ENCODE measurements at places on chromosomes 3 and 15.

- no peak for DNase-seq
These were observed 7.3 kb downstream of the TADA3 start for GRCh38 chr3:9784965-9785364.

DNA sequence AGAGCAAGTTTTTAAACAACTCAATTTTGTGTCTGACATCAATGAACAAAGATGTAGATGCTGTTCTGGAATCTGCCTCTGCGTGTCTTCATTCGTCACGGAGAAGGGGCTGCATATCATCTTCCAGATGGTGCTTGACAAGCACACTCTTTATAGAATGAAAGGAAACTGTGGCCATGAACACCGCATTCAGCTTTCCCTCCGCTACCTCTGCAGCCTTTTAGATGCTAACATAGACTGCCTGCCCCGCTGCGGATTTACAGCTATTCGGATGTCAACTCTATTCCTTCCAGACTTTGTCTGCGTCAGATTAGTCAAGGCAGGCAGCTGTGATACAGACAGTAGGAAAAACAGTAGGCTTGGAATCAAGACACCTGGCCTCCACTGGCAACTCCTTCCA is 232.9 kb downstream of the TJP1 start:
- no peak for DNase-seq

DNA sequence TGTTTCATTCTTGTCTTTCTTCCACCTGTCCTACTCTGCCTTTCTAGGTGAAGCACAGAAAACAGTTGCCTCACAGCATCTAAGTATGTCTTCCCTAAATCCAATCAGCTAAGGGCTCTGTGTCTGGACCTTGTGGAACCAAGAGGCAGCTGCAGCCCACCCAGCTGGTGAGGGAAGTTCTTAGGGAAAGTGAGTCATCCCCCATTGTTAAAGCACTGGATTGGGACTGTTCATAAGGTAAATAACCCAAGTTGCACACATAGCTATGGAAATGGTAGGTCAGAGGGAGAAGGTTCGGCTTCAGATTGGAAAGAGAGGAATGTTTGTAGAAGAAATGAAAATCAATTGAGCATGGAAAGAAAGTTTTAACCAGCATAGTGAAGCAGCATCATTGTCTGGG is 18.0 kb upstream of the ARNT2 start:
- no peak for DNase-seq

DNA sequence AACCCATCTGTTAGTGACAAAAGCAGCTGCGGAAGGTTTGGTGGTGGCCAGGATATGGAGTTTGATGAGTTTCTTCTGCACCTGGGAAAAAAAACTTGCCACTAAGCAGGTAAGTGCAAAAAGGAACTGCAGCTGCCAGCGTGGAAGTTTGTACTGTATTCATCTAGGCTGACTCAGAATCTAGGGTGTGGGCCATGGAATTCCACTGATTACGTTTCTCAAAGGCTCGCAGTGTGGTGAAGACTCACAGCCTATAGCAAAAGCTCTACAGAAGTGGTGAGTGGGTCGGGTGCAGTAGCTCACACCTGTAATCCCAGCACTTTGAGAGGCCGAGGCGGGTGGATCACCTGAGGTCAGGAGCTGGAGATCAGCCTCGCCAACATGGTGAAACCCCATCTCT is 334.6 kb upstream of the GRM7 start:
- no peak for DNase-seq

DNA sequence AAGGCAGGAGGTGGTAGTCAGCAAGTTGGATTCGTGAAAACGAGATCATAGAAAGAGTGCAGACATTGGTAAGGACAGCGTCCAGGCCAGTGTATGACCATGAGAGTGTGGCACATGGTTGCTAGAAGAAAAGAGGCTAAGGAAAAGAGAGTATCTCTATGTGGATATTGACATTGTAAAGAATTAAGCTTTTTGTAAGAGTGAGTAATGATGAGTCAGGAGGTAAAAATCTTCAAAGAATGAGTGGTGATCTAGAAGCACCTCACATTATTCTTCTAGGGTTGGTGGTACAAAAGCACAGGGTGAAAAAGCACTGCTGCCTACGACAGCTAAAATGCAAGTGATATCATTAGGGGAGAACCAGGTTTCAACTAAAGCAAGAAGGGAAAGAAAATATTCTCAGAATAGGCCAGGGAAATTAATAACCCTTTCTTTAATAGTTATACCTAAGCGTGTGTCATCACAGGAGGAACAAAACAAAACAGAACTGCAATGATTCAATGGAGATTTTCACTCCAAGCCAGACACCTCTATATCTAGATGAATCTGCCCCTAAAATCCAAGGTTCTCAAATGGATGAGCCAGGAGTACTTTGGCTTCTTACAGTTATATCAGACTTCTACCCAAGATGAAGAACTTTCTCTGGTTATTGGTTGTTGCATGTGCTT is 884.7 kb downstream of the NAALADL2 start:
- no peak for DNase-seq

- no peak for DNase-seq
These were observed 675.4 kb downstream of the OTOL1 start for GRCh38 chr3:162171970-162172369.

GRCh38 chr3:148728753-148729152 is 31.1 kb downstream of the AGTR1 start:
- no peak for DNase-seq

DNA sequence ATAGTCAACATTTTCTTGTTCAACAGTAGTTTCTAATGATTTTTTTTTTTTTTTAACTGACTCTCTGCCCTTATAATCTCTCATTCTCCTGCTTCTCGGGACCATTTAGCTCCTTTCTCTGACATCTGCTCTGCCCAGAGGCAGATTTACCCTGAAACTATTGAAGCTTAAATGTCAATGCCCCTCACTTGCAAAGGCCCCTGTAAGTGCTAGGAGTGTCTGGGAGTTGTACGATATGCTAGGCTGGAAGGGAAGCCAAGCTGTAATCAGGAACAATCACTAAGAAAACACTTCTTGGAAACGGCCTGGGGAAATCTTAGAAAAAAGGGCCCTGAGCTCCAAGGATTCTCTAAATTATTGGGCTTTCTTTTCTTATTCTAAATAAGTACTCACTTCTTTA is 5.8 kb upstream of the PLOD2 start:
- no peak for DNase-seq

DNA sequence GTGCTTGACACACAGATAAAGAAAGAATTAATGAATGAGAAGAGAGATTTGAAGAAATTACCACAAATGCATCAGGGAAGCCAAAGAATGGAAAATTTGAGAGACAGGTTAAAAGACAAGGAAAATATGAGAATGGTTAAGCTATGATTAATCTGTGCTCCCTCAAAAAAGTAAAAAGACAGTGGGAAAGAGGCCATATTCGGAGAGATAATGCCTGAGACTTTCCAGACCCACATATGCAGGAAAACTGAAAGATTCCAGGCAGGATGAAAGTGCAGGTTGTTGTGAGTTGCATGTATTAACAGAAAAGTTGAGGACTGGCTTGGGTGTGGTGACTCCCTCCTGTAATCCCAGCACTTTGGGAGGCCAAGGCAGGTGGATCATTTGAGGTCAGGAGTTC is 302.3 kb downstream of the UACA start:
- DNase-seq = no peak

- no peak for DNase-seq
These were observed 555.2 kb downstream of the MAGI1 start for GRCh38 chr3:65483480-65483879.

GRCh38 chr15:38300395-38300794 is 47.8 kb downstream of the SPRED1 start:
- no peak for DNase-seq

GRCh38 chr3:178568911-178569310 is 32.7 kb downstream of the KCNMB2 start:
- no peak for DNase-seq

GRCh38 chr3:126061301-126062032 is 22.5 kb downstream of the SLC41A3 start:
- DNase-seq = no peak

DNA sequence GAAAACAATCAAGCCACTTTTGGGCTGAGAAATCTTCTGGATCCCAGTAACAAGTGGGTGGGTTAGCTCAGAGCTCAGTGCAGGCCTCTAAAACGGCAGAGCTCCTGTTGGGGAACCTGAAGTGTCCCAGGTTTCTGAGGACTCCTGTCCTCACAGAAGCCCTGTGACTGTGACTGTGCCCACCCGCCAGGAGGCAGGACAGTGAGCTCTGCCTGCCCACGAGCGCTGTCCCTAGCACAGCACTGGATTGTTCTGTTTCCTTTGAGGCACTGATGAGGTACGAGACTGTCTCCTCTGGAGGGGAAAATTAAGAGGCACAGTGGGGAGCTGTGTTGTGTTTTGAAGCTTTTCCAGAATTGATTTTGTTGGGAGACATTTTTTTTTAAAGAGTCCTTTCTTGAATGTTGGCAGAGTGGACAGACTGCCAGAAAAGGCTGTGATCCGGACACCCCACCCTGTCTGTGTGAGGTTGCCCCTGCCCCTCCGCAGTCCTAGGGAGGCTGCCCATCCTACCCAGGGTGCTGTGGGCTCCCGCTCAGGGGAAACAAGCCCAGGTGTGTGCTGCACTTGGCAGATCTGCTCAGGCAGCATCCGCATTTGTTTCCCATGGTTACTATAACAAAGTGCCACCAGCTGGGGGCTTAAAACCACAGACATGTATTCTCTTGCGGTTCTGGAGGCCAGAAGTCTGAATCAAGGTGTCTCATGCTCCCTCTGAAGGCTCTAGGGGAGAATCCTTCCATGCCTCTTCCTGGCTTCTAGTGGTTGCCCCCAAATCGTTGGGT is 66.6 kb upstream of the LARS2 start:
- DNase-seq = no peak

GRCh38 chr3:134060561-134061385 is 31.0 kb upstream of the SLCO2A1 start:
- DNase-seq = no peak

GRCh38 chr3:55532806-55533205 is 45.7 kb upstream of the WNT5A start:
- DNase-seq = no peak

All from effector memory CD4-positive, alpha-beta T cell (primary cell).